NCI-H226 (cell line): ENCODE measurements at places on chromosomes 5 and 9.

GRCh38 chr9:3848445-3849114 lies 322.8 kb upstream of the RFX3 start:
- DNase-seq, result no peak

GRCh38 chr5:11346336-11346735 lies 557.9 kb downstream of the CTNND2 start:
- DNase-seq, result no peak

DNA sequence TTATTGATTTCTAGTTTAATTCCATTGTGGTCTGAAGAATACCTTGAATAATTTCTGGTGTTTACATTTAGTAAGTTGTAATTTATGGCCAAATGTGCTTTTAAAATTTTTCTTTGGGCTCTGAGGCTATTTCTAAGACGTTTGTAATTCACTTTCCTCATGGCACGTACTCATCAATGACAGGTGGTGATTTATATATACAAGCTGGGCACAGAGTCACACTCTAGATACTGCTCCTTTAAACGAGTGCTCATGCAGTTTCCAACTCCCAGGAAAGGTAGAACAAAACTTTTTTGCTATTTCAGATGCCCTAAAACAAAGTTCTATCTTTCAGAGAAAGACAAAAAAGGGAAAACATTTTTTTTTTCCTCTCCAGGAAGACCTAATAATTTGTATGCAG lies 146.9 kb downstream of the AUH start:
- DNase-seq, result no peak

- no peak for DNase-seq
Measured at GRCh38 chr5:175354964-175355363, 89.0 kb downstream of the DRD1 start.

DNA sequence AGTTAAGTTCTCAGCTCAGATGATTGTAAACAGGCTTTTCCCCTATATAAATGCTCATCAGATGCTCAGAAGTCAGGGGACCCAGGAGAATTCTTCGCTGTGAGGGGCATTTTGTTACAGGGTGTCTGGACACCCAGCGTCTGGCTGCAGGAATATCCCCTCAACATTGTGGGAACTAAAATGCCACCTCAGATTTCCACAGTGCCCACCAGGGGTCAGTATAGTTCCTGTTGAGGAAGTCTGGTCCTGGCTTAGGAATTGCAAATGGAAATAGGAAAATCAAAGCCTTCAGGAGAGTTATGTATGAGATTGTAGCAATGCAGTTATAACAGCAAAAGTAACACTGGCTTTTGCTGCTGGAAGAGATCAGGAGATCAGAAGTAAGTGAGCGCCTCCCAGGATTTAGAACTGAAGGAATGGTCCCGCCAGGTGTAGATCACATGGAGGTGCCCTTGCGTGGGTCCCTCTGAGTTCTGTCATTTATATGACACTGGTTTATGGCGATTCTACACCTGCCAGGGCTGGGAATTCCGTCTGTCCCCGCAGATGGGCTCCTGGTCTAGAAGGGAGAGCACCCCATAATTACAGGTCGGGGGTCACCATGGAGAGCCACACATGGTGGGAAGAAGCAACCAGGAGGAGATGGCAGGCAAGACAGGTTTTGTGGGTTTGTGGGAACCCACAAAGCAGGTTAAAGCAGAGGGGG lies 47.1 kb upstream of the CTSL start:
- no peak for DNase-seq

DNA sequence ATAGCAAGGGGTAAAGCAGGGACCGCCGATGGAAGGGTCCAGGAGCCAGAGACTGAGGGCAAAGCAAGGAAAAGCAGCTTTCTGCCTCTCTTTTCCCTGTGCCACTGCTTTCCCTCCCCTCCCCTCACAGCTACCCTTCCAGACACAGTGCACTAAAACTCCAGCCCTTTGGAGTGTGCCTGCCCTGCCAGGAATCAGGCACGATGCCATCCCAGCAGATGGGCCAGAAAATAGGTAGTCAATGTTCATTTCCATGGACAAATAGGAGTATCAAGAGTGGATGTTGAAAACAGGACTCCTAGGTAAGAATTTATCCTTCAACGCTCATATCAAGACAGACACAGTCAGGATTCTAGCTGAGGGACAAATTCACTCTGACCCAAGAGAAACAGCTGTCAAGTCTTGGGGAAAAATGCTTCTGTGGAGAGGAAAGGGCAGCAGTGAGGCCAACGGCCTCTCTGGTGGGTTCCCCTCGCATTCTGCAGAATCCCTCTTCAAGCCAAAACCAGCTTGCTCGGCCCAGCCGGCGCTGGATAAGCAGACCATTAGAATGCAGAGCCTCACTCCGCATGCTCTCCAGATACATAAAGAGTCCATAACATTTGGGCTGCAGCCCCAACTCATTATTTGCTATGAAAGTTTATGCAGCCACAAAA lies 138.0 kb downstream of the CAAP1 start:
- DNase-seq, result no peak

GRCh38 chr5:82794876-82795275 lies 282.3 kb downstream of the TMEM167A start:
- DNase-seq, result no peak

DNA sequence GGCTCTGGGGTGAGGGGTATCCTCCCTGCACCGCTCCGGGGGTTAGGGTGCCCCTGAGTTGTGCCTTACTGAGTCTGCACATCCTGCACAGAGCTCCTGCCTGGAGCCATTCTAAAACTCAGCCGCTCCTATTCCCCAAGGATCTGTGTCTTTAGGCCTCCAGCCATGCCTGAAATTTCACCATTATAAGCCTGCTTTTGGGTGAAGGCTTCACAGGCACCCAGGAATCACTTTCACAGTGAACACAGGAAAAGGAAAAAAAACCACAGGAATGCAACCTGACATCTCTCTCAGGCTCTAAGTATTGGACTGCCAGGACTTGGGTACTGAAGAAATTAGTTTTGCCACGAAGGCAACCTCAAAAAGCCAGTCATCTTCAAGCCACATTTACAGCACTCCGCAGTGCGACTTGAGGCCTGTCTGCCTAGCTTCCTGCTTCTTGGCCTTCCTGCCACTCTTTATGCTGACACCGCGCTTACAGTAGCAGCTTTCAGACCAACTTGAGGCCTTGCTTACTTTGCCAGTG lies 30.9 kb downstream of the GALNT10 start:
- peak; percentile 89 for DNase-seq

- DNase-seq, result peak; percentile 20
Measured at GRCh38 chr5:123937230-123937629, 425.3 kb downstream of the CSNK1G3 start.

DNA sequence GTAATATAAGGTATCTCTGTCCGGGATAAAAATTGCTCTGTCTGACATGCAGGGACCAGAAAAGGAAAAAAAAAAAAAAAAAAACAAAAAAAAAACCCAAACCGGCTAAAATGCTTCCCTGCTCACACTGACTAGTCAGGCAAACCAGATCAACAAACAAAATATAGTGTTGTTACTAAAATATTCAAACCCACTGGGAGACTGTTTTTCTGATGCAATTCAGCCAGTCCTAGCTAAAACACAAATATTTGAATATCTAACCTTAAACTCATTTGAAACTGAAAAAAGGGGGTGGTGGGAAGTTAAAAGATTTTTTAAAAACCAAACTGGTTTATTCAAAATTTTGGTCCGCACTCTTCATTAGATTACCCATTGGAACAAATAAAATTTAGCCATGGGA lies 61.0 kb downstream of the APBA1 start:
- no peak for DNase-seq

- peak; percentile 47 for DNase-seq
Measured at GRCh38 chr9:126395439-126396212, 69.0 kb downstream of the MVB12B start.

DNA sequence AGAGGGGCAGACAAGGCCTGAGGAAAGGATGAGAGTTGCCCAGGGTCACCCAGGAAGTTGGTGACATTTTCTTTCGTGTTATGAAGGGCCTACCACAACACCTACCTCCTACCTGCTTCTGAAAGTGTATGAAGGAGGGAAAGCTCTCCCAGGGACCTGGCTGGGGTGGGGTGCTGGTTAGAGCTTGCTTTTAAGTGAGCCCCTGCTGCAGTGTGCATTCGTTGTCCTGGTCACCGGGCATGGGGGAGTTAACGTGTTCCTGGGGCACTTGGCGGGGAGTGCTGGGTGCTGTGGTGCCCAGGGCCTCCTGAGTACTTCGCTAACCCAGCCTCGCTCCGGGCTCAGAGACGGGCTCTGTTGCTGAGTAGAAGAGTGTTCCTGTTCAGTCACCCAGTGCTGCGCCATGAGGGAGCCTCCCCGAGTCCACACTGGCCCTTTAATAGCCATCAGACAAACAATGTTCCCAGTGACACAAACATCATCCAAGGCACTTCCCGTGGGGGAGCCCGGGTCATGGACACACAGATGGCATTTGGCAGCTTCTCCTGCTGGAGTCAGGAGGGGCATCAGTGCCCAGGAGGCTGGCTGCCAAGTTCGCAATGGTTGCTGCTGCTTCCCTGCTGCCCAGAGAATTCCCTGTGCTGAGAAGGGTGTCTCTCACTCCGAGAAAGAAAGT lies 85.7 kb downstream of the AMBP start:
- DNase-seq, result no peak

DNA sequence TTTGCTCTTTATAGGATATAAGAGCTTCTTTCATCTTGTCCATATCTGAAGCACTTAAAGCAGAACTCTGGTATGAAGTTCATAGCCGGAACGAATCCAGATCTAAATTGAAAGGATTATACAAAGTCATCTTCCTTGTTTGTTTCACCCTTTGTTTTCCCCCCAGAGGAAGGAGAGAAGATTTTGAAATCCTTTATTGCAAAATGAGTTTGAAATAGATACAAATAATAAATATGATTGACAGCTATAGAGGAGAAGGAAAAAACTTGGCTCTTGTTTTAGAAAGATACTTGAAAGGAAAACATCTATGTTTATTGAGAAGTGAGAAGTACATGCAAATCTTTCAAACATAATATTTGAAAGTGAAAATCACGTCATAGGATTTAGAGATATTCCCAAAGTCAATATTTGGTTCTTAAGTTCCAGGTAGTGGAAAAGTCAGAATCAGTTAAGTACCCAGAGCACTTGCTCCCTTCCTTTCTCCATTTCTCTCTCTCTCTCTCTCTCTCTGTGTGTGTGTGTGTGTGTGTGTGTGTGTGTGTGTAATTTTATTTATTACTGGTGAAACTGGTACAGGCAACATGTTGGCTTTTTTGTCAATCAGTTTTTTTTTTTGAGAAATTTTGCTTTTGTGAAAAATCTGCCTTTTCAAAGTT lies 27.2 kb downstream of the PAM start:
- no peak for DNase-seq

GRCh38 chr9:129077236-129077635 lies 3.7 kb upstream of the DOLPP1 start:
- DNase-seq, result no peak

GRCh38 chr9:136544548-136544963 lies 1.3 kb downstream of the NOTCH1 start:
- no peak for DNase-seq

DNA sequence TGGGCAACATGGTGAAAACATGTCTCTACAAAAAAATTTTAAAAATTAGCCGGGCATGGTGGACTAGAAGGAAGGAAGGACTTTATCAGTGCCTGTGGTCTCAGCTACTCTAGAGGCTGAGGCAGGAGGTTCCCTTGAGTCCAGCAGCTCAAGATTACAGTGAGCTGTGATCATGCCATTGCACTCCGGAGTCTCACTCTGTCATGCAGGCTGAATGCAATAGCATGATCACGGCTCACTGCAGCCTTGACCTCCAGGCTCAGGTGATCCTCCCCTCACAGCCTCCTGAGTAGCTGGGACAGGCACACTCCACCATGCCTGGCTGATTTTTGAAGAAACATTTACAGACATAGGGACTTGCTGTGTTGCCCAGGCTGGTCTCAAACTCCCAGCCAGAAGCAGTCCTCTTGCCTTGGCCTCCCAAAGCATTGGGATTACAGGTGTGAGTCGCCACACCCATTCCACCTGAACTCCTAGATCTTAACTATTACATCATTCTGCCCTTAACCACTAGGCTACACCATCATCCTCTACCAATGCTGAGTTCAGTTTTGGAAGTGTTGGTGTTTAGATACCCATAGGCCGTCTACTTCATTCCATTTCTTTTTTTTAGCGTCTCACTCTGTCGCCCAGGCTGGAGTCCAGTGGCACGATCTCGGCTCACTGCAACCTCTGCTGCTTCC lies 2.0 kb upstream of the URM1 start:
- no peak for DNase-seq

DNA sequence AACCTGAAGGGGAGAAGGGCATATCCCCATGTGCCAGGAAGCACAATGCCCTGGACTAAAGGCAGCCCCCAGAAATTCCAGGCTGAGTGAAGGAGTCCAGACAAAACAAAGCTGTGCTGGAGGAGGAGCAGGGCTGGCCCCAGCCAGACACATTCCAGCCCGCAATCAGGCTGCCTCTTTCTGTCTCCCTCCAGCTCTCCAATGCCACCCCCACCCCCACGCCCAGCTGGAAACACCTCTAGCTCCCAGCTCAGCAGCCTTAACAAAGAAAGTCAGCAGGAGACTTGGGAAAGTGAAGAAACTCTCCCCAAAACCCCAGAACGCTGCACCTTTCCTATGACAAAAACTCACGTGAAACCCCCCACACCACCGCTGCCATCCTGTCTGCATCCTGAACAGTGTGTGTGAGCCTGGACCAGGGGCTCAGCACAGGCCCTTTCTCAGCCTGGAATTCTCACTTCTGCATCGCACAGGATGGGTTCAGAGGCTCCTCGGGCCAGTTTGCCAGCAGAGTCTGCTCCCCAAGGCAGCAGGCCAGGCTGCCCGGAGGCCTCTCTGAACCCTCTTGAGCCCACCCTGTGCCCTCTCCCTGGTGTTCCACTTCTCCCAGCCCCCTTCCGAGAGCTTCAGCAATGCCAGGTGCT lies 96.2 kb upstream of the ICE1 start:
- DNase-seq, result no peak

DNA sequence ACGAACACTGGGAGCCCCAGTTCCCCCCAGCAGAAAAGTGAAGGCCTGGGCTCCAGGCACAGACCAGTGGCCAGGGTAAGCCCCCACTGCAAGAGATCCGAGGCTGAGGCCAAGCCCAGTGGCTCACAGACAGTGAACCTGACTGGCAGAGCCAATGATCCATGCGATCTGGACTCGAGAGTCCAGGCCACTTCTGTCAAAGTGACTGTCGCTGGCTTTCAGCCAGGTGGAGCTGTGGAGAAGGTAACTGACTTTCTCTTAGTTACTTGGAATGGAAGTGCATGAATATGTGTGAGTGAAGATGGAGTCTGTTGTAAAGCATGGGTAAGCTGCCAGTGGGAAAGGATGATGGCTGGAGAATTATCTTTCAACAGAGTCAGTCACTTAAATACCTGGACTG lies 99.7 kb downstream of the GOLPH3 start:
- no peak for DNase-seq

DNA sequence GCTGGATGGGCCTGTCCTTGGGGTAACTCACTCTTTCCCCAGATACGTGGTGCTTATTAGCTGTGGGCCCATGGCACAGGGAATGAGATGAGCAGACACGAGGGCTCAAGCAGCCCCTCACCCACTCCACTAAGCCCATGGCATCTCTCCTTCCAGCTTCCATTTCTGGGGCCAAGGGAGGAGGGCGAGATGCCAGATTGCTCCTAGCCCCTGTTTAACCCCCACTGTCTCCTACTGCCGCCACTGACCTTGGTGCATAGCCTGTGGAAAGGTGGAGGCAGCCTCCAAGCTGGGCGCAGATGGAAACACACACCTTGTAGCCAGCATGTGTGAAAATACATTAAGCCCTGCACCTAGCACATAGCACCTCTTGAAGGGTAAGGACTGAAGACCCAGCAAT lies 167.6 kb downstream of the FSTL4 start:
- DNase-seq, result no peak
